LNCaP clone FGC (cell line): ENCODE measurements at places on chromosomes 6 and 20.
A peak's percentile ranks its signal among the peaks of the same experiment; 100 is the strongest.

GRCh38 chr20:32828029-32828680 is 8.4 kb downstream of the MAPRE1 start:
- DNase-seq: no peak

- DNase-seq: no peak
Observed at GRCh38 chr6:100774681-100775080, 106.4 kb downstream of the ASCC3 start.

DNA sequence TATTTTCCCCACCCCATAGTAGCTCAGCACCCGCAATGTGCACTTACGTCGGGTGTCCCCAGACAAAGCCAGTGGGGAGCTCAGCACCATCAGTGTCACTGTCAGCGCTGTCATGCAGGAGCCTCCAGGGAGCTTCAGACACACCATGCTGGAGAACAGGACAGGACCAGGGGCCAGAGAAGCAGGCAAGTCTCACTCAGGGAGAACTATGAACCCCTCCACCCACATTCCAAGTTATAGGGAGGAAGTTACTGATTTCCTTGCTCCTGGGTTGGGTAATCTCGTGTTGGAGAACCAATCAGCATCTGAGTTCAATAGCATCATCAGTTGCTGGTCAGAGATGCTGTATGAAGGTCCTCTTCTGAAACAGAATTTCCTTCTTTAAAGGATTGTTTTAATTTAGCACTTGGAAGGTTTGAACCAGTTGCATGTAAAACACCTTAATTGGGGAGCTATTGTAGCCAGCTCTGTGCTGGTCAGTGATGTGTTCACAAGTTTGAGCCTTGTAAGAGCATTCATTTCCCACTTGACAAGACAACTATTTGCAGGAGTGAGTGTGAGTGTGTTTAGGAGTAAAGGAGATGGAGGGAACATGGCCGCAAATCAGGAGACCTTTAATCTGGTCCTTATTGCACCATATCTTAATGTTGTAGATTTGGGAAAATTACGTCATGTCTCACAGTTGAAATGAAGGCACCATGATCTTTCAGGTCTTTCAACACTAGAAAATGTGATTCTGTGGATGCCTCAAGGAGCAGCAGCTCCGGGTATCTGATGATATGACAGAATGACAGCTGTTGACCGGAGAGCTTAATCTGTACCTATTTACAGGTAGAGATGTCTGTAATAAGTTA is at the start of gene HLA-DRB1:
HLA-DRB1 (minus strand) TSS at position 253 of the 854 bp plus-strand sequence; CDS start at position 147, 106 bp downstream.
- no peak for DNase-seq

- DNase-seq: no peak
Observed at GRCh38 chr20:47389867-47390347, 33.4 kb upstream of the ZMYND8 start.

DNA sequence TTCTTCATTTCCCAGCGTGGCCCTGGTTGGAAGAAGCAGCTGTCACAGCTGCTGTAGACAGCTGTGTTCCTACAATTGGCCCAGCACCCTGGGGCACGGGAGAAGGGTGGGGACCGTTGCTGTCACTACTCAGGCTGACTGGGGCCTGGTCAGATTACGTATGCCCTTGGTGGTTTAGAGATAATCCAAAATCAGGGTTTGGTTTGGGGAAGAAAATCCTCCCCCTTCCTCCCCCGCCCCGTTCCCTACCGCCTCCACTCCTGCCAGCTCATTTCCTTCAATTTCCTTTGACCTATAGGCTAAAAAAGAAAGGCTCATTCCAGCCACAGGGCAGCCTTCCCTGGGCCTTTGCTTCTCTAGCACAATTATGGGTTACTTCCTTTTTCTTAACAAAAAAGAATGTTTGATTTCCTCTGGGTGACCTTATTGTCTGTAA is 292.7 kb downstream of the ESR1 start:
- DNase-seq: no peak

- DNase-seq: peak; percentile 61
Observed at GRCh38 chr20:59994697-59995122, 36.5 kb downstream of the CDH26 start.

- no peak for DNase-seq
Observed at GRCh38 chr6:134373282-134373922, 55.5 kb upstream of the SGK1 start.

GRCh38 chr6:22530506-22530905 is 38.9 kb upstream of the HDGFL1 start:
- DNase-seq: no peak

GRCh38 chr6:137680705-137681346 is 186.2 kb upstream of the TNFAIP3 start:
- DNase-seq: no peak

DNA sequence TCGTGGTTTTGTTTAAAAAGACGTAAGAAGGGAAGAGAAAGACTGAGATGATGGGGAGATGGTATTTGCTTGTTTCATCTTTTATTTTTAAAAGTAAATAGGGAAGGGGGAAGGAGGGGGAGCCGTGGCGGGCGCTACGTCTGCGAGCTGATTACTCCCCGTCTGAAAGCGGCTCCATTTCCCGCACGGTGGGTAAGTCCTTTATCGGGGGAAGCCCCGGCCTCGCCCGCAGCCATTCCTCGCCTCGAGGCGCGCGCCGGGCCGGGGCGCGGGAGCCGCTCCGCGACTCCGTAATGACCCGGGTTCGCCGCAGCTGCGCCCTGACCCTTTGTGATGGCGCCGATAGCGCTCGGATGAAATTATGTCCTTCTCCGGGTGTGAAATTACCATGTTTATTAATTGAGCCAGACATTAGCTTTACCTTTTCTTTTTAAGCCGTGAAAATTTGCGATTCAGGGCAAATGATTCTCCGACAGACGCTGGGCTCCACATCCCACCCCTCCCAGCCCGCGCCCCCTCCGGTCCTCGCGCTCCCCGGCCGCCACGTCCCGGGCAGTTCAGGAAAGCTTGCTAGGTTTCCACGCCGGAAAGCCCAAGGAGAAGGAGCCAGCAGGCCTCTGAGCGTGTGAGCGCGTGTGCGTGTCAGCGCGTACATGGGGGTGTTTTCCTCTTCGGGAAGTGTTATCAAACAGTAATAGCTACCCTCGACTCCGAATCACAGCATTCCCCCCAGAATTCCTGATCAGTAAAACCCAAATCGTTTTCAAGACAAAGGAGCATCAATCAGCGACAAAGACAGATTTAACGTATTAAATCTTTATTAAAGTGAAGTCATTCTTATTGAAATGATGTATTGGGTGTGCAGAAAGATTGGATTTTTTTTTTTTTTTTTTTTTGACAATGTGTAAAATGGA is 30.0 kb downstream of the TFAP2A start:
- DNase-seq: no peak

DNA sequence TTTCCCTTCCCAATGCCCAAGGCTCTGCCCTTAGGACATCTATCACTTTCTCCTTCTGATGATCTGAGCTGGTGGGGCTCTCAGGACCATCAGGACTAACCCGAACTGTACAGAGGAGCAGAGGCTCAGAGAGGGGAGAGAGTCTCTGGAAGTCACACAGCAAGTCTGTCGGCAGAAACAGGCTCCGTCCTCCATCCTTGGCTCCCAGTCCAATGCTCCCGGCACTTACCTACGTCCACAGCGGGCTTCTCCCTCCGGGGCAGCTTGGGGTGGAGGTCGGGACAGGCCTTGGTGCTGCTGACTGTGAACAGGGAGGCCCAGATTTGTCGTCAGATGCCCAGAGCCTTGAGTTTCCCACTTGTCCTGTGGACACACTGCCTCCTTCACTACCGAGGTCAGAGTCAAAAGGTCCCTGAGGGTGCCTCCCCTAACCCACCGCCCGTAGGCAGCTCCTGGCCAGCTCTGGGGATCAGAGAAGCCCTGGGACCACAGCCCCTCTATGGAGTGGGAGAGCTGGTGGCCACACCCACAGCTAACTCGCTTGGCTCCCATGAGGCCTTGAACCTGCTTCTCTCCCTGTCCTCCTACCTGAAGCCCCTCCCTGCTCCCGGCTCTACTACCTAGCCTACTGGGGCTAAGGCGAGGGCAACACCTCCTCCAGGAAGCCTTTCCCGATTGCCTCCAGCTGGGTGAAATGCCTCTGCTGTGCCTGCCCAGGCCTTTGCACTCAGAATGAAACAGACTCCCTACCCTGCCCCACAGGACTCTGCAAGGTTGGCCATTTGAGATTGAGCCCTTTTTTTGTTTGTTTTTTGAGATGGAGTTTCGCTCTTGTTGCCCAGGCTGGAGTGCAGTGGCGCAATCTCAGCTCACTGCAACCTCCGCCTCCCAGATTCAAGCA is 22.6 kb downstream of the VSTM2L start:
- DNase-seq: no peak

GRCh38 chr20:38579219-38579910 is 1.6 kb upstream of the ADIG start:
- DNase-seq: no peak

DNA sequence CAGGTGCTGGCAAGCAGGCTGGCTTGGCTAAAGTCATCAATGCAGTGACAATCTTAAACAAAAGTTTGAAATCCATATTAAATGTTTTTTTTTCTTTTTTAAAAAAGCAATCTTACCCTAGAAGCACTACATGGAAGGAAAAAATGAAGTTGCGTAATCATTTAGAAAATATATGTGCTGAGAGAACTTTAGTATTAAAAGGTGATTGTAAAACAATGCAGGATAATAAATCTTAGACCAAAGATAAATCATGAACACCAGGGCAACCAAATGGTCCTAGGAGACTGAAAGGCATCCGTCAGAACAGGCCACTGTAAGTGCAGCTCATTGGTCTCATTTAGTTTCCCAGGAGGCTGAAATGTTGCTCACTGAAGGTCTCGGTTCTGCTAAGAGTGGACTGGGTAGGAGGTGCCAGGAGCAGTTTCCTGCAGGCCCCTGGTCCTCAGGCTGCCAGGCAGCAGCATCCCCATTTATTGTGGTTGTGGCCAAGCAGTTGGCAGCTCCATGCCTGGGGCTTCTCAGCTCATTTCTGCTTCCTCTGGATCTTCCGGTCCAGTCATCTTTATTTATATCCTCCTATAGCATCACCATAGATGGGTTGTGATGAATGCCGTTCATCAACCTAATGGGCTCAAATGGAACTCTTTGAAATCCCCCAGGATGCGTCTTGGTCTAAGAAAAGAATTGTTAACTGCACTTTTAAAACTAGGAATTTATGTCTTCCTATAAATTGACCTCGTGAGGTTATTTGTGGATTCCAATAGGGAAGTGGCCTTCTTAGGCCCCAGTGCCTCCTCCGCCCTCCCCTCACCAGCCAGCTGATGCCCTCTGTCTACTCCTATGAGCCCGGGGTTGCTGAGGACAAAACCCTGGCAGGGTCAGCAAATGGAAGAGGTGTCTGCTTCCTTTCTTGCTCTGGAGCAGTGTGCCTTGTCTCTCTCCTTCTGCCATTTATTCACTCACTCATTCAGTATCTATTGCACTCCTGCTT is 269.0 kb downstream of the UST start:
- DNase-seq: no peak

DNA sequence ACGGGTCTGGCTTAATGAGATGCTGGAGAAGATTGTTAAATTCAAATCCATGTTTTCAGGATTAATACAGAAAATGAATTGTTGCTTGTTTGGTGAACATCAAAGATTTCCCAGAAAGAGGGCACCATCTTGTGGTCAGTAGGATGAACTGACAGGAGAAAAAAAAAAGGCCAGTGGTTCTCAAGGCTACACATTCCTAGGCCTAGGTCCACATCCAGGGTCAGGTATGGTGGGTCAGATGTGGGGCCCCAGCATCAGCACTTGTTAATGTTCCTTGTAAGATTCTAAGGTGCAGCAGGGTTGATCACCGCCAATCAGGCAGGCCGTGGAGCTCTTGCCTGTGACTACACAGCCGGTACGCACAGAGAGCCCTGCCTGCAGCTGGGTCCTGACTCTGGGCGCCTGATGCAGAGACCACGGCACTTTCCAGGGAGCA is 34.0 kb upstream of the FOXO3 start:
- no peak for DNase-seq

- no peak for DNase-seq
Observed at GRCh38 chr6:147949981-147950622, 392.5 kb upstream of the SASH1 start.

DNA sequence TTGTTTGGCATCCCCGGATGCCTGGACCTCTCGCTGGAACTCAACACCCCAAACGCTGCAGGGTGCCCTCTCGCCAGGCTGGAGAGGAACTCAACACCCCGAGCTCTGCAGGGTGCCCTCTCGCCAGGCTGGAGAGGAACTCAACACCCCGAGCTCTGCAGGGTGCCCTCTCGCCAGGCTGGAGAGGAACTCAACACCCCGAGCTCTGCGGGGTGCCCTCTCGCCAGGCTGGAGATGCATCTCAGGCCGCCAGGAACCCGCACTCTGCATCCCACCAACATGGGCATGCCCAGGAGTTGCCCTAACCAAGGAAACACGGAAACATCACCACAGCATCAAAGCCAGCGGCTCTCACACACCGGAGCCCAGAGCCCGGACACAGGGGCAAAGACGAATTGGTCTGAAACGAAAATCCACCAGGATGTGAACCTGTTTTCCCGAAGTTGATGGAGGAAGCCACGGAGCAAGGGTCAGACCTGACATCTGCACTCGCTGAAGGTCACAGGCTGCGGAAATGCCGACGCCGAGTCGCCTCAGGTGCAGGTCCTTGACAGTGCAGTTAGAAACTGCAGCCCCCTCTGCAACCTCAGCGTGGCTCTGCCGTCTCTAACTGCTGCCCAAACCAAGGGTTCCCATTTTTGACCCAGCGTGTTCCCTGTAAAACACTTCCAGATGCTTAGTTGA is 37.5 kb downstream of the DLL1 start:
- DNase-seq: no peak

GRCh38 chr6:72850469-72850868 is 228.6 kb downstream of the KCNQ5 start:
- DNase-seq: peak; percentile 86

GRCh38 chr6:53281518-53282215 is 67.1 kb downstream of the ELOVL5 start:
- DNase-seq: no peak

- no peak for DNase-seq
Observed at GRCh38 chr20:15563836-15564235, 1009.4 kb downstream of the KIF16B start.

DNA sequence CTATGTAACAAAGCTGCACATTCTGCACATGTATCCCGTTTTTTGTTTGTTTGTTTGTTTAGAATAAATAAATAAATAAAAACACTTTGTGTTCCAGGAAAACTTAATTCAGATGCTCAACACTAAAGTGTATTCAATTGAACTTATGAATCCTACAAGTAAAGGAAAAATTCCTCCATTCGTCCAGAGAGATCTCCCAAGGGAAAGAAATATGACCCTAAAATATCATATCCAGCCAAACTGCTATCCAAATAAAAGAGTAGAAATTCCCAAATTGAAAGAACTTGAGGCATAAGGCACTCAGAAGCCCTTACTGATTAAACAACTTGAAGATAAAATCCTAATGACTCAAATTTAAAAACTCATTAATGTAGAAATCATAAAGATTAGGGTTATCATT is 90.4 kb downstream of the MOXD1 start:
- no peak for DNase-seq

DNA sequence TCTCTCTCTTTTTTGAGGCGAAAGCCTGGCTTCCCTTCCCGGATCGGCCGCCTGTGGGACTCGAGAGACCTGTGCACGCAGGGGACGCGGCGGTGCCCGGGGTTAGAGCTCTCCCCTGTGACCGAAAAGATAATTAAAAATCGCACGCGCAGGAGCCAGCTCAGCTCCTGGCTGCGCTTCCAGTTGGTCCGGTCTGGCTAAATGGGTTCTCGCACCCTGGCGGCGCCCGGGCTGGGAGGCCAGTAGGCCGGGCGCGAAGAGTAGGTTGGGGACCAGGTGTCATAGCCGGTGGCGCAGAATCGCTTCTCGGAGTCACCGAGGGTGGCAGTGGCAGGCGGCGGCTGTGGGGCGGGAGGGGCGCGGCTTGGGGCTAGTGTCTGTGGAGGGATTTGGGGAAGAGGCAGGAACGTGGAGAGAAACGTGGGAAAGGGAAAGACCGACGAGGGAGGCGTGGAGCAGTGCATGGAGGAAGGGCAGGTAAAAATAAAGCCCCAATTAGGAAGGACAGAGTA is 41.9 kb upstream of the SUPT3H start:
- peak; percentile 70 for DNase-seq
